ENCODE measurements at places on chromosomes 2 and 18.

DNA sequence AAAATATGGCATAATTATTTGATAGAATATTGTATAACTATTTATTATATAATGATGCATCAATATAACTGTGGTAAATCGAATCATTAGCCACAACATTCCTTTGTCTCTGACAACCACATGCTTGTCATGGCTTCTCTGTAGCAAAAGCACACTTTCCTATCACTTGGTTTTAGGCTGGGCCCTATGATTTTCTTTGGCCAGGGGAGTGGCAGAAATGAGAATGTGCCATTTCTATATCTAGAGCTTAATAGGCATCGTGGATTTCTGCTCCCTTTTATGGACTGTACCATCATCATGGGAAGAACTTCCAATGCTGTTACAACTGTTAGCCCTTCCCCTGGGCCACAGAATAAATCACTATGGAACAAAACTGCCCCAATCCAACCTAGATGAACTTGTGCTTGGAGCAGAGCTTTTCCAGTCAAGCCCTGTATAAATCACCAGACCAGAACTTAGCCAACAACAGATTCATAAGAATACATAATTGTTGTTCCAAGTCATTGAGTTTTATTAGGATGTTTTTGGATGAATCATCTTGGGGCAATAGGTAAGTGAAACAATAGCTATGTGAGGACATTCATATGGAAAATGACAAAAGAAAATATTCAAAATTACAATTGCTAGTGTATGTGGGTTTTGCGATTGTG, 715.8 kb downstream of the ERBB4 start:
- DNase-seq = peak; percentile 12

GRCh38 chr18:55988537-55988936, 400.5 kb upstream of the TCF4 start:
- DNase-seq = no peak

DNA sequence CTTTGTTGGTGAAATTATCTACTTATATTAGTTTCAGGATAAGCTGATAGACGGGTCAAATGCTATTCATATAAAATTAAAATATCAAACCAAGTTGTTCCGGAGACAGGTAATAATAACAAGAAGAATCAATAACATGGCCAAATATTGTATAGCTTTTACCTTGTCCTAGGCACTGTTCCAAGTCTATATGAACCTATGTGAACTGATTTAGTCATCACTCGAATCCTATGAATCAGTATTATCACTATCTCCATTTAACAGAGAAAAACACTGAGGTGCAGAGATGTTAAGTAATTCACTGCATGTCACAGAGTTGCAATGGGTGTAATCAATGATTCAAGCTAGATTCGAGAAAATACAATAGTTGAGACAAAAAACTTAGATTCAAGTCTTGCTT, 40.0 kb upstream of the TRIB2 start:
- DNase-seq = no peak

GRCh38 chr2:143176606-143177005, 47.4 kb downstream of the ARHGAP15 start:
- no peak for DNase-seq

DNA sequence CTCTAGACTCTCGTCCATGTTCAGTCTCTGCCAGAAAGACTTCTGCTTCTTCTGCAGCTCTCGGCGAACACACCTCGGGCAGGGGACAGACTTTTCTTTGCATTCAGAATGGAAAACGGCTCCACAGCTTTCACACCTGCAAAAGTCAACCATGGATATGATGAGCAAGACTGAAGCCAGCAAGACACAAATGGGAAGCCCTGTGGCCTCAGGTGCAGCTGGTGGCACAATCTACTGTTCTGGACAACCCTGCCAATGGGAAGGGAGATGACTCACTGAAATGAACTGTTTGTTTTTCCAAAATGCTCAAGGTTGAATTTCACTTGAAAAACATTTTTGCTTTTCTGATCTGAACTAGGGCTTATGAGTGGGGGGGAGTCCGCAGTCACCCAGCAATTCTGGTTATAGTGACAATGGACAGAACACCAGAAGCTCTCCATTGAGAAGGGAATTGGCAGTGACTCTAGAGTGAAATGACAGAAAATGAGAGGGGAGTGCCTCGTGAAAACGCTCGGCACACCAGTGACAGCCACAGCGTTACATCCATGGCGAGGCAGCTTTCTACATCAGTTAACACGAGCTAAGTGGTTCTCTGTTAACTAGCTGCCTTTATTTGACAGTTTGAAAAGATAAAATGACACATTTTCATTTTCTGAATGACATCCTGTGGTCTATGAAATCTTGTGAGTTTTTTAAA, 58.8 kb upstream of the FZD5 start:
- DNase-seq = no peak

DNA sequence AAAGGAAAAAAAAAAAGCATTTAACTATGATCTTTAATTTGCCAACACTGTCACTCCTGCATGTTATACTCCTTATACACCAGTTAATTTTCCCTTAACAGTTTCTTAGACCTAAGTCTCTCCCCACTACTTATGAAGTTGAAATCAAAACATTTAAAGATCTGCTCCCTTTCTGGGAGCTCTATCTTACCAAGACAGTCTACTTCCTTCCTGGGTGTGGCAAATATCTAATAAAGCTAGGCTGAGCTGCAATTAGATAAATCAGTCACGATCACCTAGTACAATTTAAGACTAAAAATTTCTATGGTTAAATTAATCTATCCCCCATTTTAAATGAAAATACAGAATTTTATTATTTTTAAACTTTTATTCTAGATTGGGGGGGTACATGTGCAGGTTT, 33.4 kb downstream of the PUM2 start:
- DNase-seq = no peak

- DNase-seq = no peak
Measured at GRCh38 chr18:13359210-13359609, 140.7 kb downstream of the LDLRAD4 start.

- DNase-seq = peak; percentile 82
Measured at GRCh38 chr18:7158216-7158615, 40.6 kb upstream of the LAMA1 start.

DNA sequence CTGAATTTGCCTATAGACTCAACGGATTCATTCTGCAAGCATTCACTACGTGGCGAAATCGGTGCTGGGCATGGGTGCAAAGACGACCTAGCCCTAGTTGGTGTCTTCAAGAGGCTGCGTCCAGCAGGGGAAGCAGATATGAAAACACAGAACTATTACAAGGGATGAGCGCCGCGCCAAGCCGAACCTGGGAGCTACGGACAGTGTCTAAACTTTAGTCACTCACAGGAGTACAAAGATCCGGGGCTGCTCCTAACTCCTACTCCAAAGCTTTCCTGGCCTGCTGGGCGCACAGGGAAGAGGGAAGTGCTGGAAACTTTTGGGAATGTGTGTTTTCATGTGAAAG, 732 bp upstream of the ANXA4 start:
- peak; percentile 61 for DNase-seq

DNA sequence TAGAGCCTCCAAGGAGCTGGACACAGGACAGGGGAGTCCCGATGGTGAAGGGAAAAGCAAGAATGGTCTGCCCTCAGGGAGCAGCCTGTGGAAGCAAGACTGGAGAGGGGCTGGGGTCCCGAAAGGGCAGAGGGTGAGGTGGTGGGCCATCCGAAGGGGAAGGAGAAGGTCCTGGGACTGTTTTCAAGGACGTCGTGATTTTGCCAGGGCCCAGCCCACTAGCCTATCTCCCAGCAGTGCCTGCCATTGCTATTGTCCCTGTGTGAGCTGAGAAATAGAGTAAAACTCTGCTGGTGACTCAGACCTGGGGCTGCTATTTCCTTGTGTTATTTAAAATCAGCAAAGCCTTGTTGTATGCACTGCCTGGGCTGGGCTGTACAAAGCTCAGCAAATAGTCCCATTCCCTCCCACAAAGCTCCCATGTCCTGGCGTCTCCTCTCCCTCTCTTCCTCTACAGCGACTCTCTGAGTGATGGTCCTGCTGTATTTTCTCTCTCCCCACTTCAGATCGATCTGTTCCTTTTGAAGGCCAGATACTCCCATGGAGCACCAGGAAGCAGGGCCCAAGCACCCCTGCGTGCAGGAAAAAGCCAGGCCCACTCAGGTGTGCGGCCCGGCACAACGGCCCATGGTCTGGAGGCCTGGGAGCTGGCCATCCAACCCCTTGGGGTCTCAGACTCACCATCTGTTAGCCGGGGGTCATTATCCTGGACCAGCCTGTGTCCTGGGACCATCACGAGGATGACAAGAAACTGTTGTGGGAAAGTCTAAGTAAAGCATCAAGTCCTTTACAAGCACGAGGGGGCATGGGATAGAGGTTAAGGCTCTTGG, 65.0 kb upstream of the OTOF start:
- no peak for DNase-seq

GRCh38 chr2:147133286-147133908, 711.4 kb upstream of the ACVR2A start:
- peak; percentile 56 for DNase-seq

DNA sequence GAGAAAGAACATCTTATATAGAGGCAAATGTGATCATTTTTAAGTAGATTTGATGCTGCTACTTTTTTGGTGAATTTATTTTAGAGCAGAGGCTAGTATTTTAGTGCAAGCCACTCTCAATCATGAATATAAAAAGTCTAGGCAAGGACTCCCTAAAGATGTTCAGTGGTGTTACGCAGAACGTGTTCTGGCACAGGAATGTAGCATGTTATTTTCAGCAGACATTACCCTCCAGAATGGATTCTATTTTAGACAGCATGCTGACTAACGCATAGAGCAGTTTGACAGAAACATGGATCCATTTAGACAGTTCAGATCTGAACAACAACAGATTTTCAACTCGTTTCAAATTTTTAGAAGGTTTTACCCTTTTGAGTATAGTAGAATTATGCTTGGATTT, 54.1 kb downstream of the DSC3 start:
- DNase-seq = no peak

GRCh38 chr18:5534845-5535244, 9.0 kb downstream of the EPB41L3 start:
- DNase-seq = no peak

DNA sequence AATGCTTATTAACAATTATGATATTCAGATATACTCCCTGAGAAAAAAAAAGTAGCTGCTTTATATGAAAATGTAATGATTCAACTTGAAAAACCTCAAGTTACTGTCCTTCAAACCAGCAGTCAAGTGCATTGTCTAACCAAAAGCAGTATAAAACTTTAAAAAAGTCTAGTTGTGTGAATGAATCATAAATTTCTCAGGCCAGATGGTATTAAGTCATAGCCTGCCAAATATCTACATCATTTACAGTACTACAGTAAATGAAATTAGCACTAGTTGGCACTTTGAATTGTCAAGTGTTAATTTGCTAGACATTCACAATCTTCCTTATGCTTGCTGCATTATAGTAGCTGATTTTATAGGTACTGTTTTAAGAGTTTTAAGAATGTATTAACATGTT, 85.9 kb downstream of the CBLN2 start:
- DNase-seq = peak; percentile 70

GRCh38 chr2:54503192-54503591, 47.1 kb downstream of the SPTBN1 start:
- DNase-seq = no peak

DNA sequence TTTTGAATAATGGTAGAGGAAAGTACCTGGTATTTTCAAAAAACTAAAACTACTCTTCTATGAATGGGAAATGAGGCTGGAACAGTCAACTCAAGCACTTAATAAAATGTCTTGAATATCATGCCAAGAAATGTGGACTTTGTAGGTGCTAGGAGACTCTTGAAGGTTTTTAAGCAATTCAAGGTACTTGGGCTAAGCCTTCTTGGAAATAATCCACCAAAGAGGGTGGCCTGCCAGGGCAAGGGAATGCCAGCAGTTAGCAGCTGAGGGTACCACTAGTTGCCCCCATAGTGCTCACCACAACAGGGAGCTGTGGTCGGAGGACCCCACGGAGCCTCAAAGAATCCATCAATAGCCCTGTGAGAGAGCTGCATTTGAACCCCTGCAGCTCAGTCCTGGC, 14.6 kb upstream of the ACYP2 start:
- DNase-seq = no peak

DNA sequence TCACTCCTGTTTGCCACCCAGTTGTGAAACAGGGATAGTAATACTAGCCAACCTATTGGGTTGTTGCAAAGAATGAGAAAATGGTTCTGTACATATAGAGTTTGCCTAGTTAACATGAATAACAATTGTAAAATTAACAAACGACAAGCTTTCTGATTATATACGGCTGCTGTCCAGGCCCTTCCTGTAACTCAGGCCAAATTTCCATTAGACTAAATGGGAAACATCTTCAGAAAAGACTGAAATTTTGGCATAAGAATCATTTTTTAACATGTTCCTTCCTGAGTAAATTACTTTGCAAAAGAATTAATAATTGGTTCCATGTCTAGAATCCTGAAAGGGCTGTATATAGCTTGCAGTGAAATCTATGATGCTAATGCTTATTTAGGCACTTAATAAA, 117.7 kb upstream of the SATB2 start:
- DNase-seq = no peak

- peak; percentile 56 for DNase-seq
Measured at GRCh38 chr18:58310517-58310916, 266.5 kb downstream of the NEDD4L start.

DNA sequence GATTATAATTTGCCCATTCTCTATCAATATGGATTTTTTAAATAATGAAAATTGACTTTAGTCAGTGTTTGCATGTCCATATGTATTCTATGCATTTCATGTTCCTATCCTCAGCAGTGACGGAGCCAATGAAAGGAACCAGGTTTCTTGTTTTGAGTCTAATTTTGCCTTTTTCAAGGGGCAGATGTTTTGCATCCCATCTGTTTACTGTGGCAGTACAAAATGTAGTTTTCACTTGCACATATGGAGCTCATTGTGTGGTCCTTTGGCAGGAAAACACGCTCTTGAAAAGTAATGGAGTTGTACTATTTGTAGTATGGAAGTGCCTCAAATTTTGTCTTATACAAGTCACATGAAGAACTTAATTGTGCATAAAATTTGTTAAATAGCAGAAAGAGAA, 127.8 kb downstream of the AGPS start:
- DNase-seq = no peak

DNA sequence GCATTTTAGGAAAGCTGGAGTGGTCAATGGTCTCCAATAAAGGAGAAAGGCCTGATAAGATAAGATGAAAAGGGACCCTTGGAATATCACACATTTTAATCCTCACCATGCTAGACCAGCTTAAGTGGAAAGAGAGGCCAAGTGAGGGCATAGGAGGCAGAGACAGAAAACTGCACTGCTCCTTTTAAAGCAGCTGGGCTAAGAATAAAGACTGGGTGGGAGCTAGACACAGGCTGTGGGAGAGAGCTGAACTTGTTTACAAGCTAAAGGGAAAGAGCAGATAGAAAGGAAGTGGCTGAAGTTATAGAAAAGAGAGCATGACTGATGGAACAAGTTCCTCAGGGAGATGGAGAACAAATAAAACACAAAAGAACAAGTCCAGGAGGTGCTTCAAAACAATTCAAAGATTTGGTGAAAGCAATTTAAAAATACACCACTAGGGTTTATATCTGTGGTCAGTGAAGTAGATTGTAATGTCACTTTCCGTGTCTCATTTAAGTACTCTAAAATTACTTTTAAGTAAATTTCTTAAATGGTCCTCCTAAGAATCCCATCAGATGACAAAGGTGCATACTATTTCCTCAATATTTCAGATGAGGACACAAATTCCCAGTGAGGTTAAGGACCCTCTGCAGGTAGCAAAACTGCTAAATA, 7.5 kb downstream of the COL5A2 start:
- no peak for DNase-seq
